KBM-7 (cell line): ENCODE measurements at places on chromosomes 12 and 14.
A peak's percentile ranks its signal among the peaks of the same experiment; 100 is the strongest.

GRCh38 chr12:112977641-112978040 lies 678 bp upstream of the OAS2 start:
- no peak for DNase-seq

- DNase-seq, result no peak
Measured at GRCh38 chr14:51996148-51996746, 6.9 kb downstream of the RTRAF start.

- DNase-seq, result no peak
Measured at GRCh38 chr12:108394196-108394595, 55.1 kb upstream of the CMKLR1 start.

DNA sequence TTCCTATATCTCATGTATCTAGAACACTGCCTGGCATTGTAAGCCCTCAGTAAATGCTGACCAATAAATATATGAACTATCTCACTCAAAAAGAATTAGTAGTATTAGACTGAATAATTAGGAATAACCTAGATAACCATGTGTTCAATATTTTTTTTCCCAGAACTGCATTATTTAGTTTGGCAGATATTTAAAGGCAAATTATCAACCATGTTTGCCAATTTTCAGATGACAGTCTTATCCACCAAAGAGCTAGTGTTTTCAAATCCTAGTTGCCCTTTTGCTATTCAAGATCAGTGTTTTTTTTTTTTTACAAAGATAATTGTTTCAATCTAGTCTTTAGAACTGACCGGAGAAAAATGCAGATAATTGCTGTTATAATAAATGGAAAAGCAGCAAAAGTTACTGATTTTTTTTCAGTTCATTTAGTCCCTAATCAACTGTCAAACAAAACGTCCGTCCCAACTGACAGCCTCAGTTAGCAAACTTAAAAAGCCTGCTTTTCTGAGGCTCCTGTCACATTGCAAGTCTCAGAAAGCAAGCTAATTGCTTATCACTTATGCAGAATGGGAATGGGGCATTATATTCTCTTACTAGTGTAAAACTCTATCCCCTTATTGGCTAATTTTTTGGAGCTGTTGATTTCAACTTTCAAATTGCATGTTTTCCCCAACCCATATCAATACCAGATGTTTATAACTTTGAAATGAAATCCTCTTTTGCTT lies 203.2 kb downstream of the PAWR start:
- no peak for DNase-seq

DNA sequence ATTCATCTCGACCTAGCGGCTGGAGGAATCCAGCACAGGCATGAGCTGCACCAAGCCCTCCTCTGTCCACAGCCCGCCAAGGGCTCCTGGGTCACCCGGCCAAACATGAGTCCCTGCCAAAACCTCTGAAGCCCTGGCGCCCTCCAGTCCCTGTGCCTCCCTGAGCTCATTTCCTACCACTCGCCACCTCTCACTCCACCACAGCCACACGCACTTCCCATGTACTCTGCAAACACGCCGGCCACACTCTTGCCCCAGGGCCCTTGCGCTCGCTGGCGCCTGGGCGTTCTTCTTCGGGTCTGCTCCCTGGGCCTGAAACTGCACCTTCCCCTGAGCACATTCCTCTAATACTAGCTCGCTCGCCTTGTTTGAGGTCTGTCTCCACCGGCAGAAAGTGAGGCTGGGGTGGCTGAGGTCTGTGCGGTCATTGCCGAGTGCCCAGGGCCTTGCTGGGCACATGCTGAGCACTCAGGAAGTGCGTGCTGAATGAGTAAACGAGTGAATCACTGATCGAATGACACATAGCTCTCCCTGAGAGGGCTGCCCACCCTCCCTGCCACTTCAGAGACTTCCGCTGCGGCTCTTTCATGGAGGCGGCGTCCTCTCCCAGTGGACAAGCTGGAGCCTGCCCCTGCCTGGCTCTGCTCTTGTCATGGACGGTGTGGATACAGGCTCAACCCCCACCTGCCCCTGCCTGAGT lies 33.7 kb upstream of the DLK1 start:
- no peak for DNase-seq

GRCh38 chr14:100644784-100645183 lies 57.6 kb upstream of the BEGAIN start:
- DNase-seq, result peak; percentile 82

- peak; percentile 49 for DNase-seq
Measured at GRCh38 chr12:101838628-101839323, 8.0 kb upstream of the GNPTAB start.

DNA sequence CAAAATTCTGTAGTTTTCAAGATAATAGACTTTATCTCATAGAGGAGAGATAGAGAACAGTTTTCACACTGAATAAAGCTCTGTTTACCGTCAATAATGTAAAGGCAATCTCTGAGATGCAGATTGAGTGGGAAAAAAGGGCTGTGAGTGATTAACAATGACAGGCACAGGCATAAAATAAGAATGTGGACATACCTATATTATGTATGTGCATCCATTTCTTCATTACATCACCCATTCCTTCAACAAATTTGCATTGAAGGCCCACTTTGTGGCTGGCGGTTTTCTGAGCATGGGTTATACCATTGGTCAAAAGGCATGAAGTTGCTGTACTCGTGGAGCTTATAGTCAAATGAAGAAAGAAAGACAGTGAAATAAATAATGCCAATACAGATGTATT lies 1431.0 kb downstream of the AACS start:
- DNase-seq, result no peak

GRCh38 chr14:33670235-33670634 lies 280.6 kb downstream of the EGLN3 start:
- DNase-seq, result no peak
